ENCODE measurements at places on chromosomes 7 and 10.
A peak's percentile ranks its signal among the peaks of the same experiment; 100 is the strongest.

DNA sequence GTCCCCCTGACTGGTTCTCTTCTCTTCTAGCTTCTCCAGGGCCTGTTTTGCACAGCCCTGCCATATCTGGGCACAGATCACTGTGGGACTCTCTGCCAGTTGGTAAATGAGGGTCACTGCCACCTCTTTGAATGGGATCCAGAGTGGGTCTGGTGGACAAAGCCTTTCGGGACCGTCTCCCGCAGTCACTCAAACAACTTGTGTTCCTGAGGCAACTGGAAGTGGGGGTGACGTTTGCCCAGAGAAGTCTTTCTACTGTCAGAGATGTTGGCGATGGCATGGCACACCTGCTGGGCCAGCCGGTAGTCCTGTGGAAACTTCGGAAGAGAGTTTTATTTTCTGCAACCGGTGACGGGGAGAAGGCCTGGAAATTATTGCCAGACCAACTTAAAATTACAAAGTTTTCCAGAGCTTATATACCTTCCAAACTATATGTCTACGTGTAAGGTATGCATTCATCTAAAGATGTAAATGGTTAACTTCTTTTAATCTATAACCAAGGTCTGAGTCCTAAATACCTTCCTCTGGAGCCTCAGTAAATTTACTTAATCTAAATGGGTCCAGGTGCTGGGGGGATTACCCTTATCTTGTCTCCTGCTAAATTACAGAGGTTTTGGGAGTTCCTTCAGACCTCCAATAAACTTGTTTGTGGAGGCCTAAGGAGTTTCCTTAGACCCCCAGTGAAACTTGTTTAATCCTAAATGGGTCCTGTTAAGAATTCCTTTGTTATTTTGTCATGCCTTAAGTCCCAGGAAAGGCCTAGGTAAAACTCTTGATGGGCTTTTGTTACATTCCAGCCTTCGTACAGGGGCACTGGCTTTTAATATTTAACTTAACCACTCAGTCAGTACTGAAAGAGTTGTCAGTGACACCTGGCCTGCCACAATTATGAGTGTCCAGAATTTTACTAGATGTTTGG, 94.0 kb downstream of the NPSR1 start:
- no peak for DNase-seq

DNA sequence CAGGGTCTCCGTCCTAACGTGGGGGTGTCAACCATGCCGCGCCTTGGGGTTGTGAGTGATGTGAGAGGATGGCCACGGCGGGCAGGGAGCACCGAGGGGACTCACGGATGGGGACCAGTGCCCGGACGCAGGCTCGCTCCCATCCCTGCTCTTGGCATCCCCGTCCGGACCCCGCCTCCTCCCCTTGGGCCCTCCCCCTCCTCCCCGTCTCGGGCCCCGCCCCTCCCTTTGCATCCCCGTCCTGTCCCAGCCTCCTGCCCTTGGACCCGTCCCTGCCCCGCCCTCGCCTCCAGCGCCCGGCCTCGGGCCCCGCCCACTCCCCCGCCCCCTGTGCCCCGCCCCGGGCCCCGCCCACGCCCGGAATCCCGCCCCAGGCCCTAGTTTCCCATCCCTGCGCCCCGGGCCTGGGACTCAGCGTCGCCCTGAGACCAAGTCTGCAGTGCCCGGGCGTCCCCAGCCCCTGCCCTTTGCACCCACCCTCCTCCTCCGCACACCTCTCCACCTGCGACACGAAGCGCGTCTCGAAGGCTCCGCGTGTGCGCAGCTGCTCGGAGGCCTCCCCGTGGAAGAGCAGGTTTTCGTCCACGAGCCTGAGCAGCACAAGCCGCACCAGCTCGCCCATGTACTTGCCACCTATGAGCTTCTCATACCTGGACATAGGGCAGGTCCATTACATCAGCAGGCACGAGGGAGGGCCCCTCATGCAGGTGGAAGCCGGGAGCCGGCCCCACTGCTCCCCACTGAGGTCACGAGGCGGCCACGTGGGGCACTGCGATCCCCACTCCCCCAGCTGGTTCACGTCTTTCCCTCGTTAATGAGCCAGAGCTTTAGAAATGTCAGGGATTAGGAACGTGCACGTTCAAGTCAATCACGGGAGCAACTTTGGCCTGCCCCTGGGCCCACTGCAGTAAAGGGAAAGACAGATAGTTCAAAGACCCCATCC, 5.1 kb upstream of the MYL7 start:
- DNase-seq, result peak; percentile 69

DNA sequence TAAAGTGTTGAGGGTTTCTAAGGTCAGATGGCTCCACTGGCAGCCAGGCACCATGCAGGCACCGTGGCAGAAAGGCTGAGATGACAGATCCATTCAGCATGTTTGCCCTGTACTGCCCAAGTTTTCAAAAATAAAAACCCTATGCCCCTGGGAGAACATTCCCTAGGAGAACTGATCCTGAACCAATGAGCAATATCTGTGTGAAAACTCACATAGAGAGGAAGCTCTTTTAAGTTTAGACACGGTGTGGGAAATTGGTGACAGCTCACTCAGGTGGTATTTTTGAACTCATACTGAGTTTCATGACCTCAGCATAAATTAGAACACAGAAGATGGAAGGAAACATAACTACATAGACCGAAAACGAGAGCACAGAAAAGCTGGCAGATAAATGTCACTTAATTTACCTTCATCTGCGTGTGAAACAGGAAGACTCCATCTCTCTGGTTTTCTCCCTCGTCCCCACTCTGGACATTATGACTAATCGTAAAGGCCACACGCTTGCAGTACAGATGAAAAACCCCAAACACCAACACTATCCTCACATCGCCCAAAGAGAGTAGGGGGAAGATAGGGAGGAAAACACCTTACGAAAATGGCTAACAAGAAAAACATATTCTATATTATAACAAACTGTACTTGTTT, 127.8 kb downstream of the ICA1 start:
- DNase-seq, result no peak

DNA sequence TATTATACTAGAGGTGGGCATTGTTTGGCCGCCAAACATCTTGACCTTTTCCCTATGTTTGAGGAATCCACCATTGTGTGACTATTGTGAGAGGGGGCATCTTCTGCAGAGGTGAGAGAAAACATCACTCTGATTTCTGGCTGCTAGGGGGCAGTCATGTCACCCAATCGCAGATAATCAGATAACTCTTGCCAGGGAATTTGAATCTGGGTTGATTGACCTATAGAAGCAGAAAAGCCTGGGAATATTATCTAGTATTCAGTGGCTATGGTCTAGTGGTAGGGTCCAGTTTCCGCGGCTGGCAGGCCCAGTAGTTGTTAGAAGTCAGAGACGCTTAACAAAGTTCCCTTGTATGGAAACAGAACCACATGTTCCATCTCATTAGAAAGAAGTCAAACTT, 808.5 kb downstream of the PHTF2 start:
- no peak for DNase-seq

DNA sequence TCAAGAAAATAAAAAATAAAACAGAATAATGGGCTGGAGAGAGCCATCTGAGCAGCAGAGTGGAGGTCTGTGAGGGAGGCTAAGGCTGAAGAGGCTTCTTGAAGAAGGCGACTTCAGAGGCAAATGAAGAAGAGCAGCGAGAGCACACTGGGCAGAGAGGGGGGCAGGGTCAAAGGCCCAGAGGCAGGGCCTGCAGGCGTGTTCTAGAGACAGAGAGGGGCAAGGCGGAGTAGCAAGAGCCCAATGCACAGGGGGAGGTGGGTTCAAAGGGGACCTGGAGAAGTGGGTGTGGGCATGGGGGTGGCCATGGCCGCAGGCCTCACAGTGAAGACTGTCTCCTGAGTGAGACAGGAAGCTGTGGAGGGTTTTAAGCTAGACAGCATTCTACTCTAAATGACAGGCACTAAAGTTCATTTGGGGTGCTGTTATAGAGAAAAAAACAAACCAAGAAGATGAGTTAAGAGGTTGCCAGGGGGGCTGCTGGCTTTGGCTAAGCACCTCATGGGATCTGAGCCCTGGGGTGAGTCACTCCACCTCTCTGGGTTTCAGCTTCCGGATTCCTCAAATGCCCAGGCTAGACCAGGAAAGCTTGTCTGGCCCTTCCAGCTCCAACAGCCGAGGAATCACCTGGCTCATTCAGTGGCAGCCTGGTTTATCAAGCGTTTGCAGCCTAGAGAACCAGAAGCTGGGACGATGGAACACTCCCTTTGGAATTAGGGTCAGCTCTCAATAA, 81.7 kb downstream of the DLG5 start:
- DNase-seq, result no peak

DNA sequence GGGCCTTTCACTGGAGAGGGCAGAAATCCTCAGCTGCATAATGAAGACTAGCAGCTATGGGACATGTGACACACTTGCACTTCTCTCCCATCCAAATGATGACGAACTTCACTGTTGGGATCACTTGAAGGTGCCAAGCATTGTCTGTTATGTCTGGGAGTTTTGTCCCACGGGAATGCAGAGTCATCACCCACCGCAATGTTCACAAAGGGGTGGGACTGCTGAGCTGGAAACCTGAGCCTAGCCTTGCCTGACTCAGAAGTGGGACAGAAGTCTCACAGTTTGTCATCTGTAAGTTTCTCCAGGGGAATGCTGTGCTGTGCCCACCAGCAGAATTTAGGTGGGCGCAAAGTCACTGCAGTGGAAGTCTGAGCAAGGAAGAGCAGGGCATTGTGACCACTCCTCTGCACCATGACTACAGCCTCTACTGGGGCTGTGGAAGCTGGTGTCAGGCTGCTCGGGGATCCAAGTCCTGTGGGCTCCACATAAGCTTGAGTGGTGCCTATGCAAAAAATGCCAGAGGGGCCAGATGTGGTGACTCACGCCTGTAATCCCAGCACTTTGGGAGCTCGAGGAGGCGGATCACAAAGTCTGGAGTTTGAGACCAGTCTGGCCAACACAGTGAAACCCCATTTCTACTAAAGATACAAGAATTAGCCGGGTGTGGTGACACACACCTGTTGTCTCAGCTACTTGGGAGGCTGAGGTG, 472.0 kb upstream of the CNTNAP2 start:
- no peak for DNase-seq

DNA sequence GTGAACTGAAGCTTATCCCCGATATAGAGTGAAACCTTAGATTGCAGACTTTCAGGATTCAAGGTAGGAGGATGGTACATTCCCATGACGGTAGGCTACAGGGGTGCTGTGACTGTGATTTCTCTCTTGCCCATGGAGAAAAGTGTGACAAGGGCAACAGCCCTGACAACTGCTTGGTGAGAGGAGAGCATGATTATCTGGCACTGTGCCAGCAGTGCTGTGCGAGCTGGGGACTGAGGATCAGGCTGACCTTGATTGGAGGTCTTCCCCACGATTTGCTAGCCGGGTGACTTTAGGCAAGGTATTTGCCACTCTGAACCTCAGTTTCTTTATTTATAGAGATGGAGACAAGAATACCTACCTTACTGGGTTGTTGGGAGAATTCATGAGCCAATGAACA, 229.5 kb downstream of the PTEN start:
- no peak for DNase-seq

Data from liver (tissue), 10 donors.